ENCODE measurements at places on chromosomes 4 and X. TPM values are rescaled to one million over a fixed set of nuclear protein-coding genes. Genes with fewer than 3 reads are reported as not detected.

DNA sequence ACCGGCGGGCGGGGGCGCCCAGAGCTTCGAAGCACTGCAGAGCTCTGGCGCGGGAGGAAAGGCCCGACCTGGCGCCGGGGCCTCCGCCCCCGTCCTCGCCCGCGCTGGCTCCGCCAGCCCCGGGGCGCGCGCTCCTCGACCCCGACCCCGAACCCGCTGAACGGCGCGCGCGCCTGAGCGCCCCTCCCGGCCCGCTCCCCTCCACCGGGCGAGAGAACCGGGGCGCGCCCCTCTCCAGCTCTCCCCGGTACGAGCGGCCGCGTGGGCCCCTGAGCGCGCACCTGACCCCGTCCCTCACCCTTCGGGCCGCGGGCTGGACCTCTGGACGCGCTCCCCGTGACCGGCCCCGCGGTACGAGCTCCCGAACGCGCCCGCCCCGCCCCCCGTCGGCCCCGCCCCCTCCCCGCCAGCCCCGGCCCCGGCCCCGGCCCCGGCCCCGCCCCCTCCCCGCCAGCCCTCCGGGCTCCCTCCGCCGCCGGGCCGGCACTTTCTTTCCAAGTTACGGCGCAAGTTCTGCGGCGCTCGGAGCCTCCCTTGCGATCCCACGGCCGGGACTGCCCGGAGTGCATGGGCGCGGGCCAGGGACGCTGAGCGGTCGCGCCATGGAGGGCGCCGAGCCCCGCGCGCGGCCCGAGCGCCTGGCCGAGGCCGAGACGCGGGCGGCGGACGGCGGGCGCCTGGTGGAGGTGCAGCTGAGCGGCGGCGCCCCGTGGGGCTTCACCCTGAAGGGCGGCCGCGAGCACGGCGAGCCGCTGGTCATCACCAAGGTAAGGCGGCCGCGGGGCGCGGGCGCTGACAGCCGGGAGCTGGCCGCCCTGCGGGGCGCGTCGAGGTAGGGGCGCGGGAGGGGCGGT is at the start of gene SHROOM2:
Gene SHROOM2, plus strand, starts transcription at position 486 of the 854 bp plus-strand sequence. Its CDS starts 117 bp downstream, at position 603.
- DNase-seq = no peak

GRCh38 chr4:86296865-86297264 is 63.0 kb downstream of the MAPK10 start:
- DNase-seq = no peak

DNA sequence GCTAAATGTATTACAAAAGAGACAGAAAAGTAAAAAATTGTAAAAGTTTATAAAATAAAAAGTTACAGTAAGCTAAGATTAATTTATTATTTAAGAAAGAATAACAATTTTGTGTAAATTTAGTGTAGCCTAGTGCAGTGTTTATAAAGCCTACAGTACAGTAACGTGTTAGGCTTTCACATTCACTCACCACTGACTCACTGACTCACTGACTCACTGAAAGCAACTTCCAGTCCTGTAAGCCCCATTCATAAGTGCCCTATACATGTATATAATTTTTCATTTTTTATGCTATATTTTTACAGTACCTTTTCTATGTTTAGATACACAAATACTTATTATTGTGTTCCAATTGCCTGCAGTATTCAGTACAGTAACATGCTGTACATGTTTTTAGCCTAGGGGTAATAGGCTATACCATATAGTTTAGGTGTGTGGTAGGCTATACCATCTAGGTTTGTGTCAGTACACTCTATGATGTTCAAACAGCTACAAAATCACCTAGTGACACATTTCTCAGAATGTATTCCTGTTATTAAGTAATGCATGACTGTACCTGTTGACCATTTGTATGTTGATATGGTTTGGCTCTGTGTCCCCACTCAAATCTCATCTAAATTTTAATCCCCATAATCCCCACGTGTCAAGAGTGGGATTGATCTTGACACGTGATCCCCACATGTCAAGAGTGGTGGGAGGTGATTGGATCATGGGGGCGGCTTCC is 57.9 kb downstream of the CFAP299 start:
- DNase-seq = no peak

GRCh38 chr4:148735432-148736155 is 293.4 kb upstream of the NR3C2 start:
- no peak for DNase-seq

- no peak for DNase-seq
These were observed 353.0 kb downstream of the FBXO8 start for GRCh38 chr4:173930329-173930967.

The SPANXN4 gene
- total RNA-seq = not detected

DNA sequence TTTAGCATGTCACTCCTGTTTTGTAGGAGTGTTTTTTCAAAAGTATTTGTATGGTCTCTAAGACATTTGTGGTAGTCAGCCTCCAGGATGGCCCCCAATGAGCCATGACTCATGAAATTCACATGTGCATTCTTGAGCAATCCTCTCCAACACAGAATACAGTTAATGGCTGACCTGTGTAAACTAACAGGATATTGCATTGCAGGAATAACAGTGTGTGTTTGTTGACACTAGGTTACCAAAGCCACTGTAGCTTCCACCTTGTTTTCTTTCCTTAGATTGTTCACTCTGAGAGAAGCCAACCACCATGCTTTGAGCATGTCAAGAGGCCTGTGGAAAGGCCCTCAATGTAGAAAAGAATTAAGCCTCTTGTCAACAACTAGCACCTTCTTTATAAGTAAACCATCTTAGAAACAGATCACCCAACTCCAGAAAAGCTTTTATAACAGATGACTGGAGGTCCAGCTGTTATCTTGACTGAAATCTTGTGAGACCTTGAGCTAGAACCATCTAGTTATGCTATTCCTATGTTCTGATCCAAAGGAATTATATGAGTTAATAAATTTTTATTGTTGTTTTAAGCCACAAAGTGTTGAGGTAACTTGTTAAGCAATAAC is 28.5 kb downstream of the TBCK start:
- no peak for DNase-seq

DNA sequence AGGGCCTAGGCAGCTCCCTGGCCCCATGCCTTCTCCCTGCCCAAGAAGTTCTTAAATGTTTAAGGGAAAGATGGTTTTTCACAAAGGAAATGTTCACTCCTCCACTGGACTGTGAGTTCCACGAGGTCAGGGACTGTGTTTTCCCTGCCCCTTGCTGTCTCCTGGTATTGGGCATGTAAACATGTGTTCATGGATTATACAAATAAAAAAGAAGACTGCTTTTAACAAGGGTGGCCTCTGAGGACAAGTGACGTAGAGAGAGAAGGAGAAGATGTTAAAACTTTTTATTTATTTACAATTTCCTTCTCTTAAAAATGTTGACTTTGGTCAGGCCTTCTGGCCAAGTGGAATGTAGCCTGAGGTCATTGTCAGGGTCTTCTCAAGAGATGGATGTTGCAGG is 66.0 kb downstream of the FHDC1 start:
- no peak for DNase-seq

GRCh38 chr4:35124106-35124505 is 1120.2 kb downstream of the ARAP2 start:
- no peak for DNase-seq

The CT47B1 gene
- total RNA-seq = not detected

DNA sequence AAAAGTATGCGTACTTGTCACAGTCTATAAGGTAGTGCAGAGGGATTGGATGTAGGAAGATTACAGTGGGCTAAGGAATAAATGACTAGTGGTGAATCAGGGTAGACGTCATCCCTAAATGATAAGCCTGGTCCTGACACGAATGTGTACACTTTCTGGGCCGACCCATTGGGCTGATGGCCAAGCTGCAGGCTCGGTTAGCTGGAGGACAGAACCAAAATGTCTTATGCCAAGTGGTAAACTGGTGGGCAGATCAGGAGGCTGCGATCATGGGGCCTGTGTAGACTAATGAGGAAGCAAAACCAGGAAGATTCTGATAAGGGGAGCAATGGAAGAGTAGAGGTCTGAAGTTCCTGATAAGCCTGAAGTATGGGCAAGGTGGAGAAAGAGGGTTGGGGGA is 272.8 kb upstream of the GATB start:
- no peak for DNase-seq

GRCh38 chr4:140777894-140778293 is 21.7 kb upstream of the TBC1D9 start:
- no peak for DNase-seq

The SOD3 gene
- total RNA-seq = 0.25 TPM

GRCh38 chr4:74904509-74905065 is 28.3 kb upstream of the PARM1 start:
- DNase-seq = no peak

The TXLNG gene
- total RNA-seq = 22.9 TPM

The HOPX gene
- total RNA-seq = 0.42 TPM

DNA sequence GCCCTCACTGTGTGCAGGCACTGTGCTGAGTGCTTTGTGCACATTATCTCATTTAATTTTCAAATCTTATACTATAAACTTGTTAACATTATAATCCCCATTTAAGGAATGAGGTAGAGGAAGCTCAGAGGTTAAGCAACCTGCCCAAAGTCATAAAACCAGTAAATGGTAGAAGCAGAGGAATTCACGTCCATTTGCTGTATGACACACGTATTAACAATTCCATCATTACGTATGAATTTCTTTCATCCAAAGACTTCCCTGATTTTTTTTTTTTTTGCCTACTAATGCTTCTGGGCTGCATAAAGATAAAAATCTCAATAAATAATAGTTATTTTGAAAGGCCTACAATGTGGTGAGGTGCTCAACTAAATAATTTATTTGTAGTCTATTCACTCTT is 64.5 kb upstream of the H2AZ1 start:
- DNase-seq = no peak

The FAAH2 gene
- 6.1 TPM for total RNA-seq

The CCNG2 gene
- 34.1 TPM for total RNA-seq

GRCh38 chrX:72102760-72103159 is 29.0 kb downstream of the RTL5 start:
- no peak for DNase-seq

DNA sequence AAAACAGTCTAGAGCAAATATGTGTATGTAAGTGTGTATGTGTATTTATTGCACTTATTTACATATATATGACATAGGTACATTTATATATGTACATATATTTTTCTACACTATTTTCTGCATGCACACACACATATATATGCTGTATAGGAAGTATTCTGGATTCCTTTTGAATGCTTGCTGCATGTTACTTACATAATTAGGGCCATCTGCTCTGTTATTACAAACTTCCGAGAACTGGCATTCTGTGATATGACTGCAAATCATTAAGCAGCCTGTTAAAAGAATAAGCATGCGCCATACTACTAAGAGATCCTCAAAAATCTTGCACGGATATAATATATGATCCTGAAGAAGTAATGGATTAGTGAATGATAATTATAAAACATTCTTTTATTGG is 1157.6 kb upstream of the TENM3 start:
- DNase-seq = no peak

The CSAG1 gene
- 1.2 TPM for total RNA-seq

The USP27X gene
- total RNA-seq = 3.5 TPM

The CPZ gene
- not detected for total RNA-seq

The ITM2A gene
- total RNA-seq = not detected

The CLDN2 gene
- 0.10 TPM for total RNA-seq

- no peak for DNase-seq
These were observed 1.8 kb downstream of the FTHL17 start for GRCh38 chrX:31070057-31070468.

- DNase-seq = no peak
These were observed 280.4 kb downstream of the CFAP47 start for GRCh38 chrX:36199928-36200327.

- DNase-seq = peak; percentile 41
These were observed 941.2 kb upstream of the TENM3 start for GRCh38 chr4:181301735-181302710.

GRCh38 chr4:83490876-83491450 is 6.1 kb upstream of the ABRAXAS1 start:
- peak; percentile 42 for DNase-seq

The OTUD6A gene
- not detected for total RNA-seq

DNA sequence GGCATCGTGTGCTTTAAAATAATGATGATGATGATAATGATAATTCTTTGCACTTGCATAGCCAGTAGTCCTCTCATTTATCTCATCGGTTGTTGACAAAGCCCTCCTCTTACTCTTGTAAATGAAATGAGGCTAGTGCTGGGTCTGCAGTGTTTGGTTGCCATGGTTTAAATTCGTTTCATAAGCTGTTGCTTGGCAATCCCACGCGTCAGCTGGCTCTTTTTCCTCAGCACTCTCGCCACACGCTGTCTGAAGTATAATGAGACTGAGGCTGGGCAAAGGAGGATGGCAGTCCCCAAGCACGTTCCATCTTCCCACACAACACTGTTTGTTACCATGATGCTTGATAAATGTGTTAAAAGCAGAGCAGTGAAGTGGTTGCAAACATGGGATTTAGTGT is 15.5 kb downstream of the PAGE4 start:
- DNase-seq = no peak

DNA sequence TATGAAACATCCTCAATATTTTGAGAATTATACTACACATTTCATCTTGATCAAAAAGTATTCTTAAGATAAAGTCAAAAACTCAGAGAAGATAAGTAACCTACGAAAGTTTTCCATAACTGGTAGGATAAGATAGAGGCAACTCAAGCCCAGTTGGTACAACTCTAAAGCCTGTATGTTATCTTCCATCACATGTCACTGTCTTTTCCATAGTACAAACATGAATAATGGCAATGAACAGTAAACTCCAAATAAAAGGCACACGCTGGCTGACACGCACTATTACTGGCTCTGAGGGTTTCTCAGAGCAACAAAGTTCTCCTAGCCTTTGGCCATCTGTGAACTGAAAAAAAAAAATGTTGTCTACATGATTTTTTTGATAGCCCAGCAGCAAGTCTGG is 27.2 kb downstream of the LIN54 start:
- DNase-seq = no peak

The IGSF1 gene
- total RNA-seq = 0.79 TPM

DNA sequence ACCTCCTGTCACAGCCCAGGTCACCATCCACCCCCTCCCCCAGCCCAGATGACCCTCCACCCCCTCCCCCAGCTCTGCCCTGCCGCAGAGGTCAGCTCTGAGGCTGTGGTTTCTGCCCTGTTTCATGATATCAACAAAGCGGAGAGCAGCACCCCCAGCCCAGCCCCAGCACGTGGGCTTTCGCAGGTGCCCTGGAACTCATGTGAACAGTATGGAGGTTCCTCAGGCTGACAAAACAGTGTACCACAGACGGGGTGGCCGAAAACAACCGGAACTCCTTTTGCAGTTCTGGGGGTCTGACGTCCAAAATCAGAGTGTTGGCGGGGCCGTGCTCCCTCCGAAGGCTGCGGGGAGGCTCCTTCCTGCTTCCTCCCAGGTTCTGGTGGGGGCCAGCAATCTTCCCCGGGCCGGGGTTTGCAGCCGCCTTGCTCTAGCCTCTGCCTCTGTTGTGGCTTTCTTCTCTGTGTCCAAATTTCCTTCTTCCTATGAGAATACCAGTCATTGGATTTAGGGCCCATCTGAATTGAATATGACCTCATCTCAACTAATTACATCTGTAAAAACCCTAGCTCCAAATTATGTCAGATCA is 7.9 kb upstream of the PSAPL1 start:
- no peak for DNase-seq

The DOK7 gene
- total RNA-seq = 2.4 TPM

DNA sequence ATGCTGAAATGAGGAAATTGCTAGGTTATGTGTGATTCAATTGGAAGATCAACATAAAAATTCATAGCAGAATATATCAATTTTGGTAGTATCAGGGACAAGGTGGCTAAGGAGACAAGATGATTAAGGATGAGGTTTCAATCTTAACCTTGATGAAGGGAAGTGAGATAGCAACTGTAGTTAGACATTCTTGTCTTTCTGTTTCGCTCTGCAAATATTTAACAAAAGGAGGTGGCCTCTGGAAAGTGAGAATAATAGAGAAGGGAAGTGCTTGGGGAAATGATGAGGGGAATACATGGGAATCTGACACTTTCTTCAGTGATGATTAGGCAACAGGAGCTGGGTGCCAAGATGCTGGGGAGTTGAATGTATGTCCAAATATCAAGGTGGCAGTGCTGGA is 337.1 kb upstream of the PUDP start:
- no peak for DNase-seq

GRCh38 chr4:102356562-102357202 is 11.4 kb upstream of the SLC39A8 start:
- DNase-seq = no peak

The F9 gene
- not detected for total RNA-seq

All from HCT116 (cell line).